ENCODE measurements at places on chromosomes 5 and 9.

- no peaks in the 10 kb centered on the region for H3K36me3 ChIP-seq
- no peaks in the 10 kb centered on the region for H3K4me1 ChIP-seq
- H3K4me3 ChIP-seq, result no peak overlapping the region
- no peak overlapping the region for H3K27ac ChIP-seq
- no peak for DNase-seq
- no peaks in the 10 kb centered on the region for H3K27me3 ChIP-seq
Observed at GRCh38 chr5:102713278-102713677, 41.8 kb upstream of the PAM start.

- H3K27me3 ChIP-seq, result no peaks in the 10 kb centered on the region
- no peak for DNase-seq
- H3K4me3 ChIP-seq, result no peak overlapping the region
- H3K4me1 ChIP-seq, result peaks cover 15% of the 10 kb centered on the region
- no peak overlapping the region for H3K27ac ChIP-seq
Observed at GRCh38 chr9:99828417-99829176, 6.9 kb downstream of the NR4A3 start.

GRCh38 chr5:32058101-32058500 lies 116.0 kb downstream of the GOLPH3 start:
- peaks cover 10% of the 10 kb centered on the region for H3K4me1 ChIP-seq
- no peak overlapping the region for H3K27ac ChIP-seq
- H3K27me3 ChIP-seq, result no peaks in the 10 kb centered on the region
- DNase-seq, result no peak
- H3K4me3 ChIP-seq, result no peak overlapping the region

DNA sequence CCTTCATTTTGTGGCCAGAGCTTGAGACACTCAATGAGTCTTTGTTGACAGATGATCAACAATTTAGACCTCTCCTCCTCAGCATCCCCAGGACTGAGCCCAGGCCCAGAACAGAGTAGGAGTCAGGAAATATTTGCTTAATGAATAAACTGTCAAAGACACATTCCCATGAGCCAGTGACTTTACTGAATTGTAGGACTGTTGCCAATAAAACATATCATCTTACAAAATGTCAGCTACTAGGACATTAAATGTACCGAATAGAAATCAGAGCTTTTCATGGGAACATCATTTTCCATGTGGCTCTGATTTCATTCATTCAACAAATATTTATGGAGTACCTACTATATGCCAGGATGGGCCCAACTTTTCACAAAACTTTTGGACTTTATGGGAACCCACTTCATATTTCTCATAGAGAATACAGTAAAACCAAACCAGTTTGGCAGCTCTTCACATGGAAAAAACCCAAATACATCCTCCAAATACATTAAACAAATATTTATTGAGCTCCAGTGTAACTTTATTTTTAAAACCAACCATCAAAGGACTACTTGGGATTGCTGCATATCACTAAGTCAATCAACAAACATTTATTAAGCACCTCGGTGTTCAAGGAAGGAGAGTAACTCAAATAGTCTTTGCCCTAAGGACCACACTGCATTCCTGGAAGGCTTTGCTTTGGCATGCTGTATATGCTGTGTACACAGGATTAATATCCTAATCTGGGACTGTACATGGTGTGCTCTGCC lies 11.4 kb downstream of the VDAC1 start:
- no peaks in the 10 kb centered on the region for H3K27me3 ChIP-seq
- DNase-seq, result no peak
- peaks cover 55% of the 10 kb centered on the region for H3K4me1 ChIP-seq
- H3K4me3 ChIP-seq, result no peak overlapping the region
- no peak overlapping the region for H3K27ac ChIP-seq

GRCh38 chr9:114210691-114211276 lies 55.4 kb downstream of the COL27A1 start:
- no peak for DNase-seq
- no peak overlapping the region for H3K4me3 ChIP-seq
- H3K27me3 ChIP-seq, result no peaks in the 10 kb centered on the region
- H3K4me1 ChIP-seq, result peaks cover 53% of the 10 kb centered on the region

All from vagina (tissue), 2 donors.